ENCODE measurements at places on chromosomes 2 and 18. TPM values are rescaled to one million over a fixed set of nuclear protein-coding genes. Genes with fewer than 3 reads are reported as not detected.

SLC4A5 gene
- 2.4 TPM for polyA plus RNA-seq

ST8SIA3 gene
- 49.4 TPM for polyA plus RNA-seq

CYTIP gene
- 0.54 TPM for polyA plus RNA-seq

GKN2 gene
- not detected for polyA plus RNA-seq

TRIM54 gene
- 1.3 TPM for polyA plus RNA-seq

STAT4 gene
- polyA plus RNA-seq, result 7.4 TPM

ALPG gene
- polyA plus RNA-seq, result 0.09 TPM

MDH1B gene
- polyA plus RNA-seq, result 6.2 TPM

MEIS1 gene
- polyA plus RNA-seq, result 118 TPM

NETO1 gene
- polyA plus RNA-seq, result 42.6 TPM

ANO7 gene
- polyA plus RNA-seq, result 1.9 TPM

KRTCAP3 gene
- 5.2 TPM for polyA plus RNA-seq

IL1R2 gene
- not detected for polyA plus RNA-seq

SPDYA gene
- polyA plus RNA-seq, result 3.7 TPM

CYP27A1 gene
- 10.3 TPM for polyA plus RNA-seq

GATA6 gene
- polyA plus RNA-seq, result 0.29 TPM

LRATD1 gene
- polyA plus RNA-seq, result 54.8 TPM

DNER gene
- 446 TPM for polyA plus RNA-seq

Data from spinal cord (tissue), 10 donors.